ENCODE measurements at places on chromosomes 12 and 14.

DNA sequence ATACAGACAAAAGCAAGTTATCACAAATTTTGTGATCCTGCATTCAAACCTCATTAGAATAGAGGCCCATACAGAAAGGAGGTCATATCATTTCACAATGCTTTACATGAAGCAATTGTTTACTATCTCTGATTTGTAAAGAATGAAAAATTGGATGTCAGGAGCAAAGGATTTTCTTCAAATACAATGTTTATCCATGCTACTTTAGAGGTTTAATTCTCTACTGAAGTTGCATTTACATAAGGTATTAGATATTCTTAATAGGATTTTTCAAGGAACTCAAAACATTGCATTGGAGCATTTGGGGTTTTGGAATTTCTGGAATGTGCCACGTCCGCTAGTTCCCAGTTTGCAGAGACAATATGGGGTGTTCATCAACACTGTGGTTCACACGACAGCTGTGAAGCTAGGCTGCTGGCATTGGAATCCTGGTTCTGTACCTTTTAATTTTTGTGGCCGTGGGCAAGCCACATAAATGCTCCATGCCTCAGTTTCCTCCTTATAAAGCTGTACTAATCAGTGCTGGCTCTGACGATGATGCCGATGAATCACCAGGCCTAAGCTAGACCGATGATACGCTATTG is 174.8 kb downstream of the APAF1 start:
- no peak for DNase-seq

GRCh38 chr12:75665216-75665615 is 153.8 kb upstream of the KRR1 start:
- no peak for DNase-seq

DNA sequence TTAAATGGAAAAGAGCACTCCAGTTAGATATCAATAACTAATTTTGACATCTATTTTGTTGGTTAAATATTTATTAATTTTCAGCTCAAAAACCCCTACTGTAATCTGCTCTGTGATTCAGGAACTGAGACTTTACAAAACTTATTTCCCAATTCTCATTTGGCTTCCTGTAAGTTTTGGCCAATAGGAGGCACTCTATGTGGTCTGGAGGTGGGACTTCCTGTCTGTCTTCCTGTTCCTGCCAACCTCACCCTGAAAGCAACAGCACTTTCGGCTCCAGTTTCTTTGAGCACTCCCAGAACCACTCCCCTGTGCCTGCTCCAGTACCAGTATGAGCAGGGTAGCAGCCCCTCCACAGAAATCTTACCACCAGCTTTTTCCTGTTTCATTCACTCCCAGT is 1027.0 kb downstream of the VRK1 start:
- no peak for DNase-seq

- DNase-seq: no peak
Observed at GRCh38 chr14:78847801-78848200, 677.6 kb downstream of the NRXN3 start.

GRCh38 chr14:31083781-31084180 is 57.6 kb upstream of the STRN3 start:
- no peak for DNase-seq

DNA sequence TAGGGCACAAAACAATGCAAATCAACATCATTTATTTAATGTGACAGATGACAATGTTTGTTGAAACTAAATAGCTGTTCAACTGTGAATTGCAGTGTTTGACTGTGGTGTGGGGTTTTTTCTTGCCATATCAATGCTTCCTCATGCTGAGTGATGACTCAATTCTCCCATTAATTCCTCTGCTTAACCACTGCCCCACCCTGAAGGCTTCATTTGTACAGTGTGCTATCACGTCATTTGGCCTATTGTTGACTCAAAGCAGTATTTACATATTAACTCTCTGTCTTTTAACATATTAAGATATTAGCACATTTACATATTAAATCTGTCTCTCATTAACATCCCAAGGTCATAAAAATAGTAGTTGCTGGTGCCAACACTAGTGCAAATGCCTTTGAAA is 164.8 kb upstream of the NRXN3 start:
- no peak for DNase-seq

- DNase-seq: no peak
Observed at GRCh38 chr14:99426813-99427346, 53.8 kb downstream of the SETD3 start.

DNA sequence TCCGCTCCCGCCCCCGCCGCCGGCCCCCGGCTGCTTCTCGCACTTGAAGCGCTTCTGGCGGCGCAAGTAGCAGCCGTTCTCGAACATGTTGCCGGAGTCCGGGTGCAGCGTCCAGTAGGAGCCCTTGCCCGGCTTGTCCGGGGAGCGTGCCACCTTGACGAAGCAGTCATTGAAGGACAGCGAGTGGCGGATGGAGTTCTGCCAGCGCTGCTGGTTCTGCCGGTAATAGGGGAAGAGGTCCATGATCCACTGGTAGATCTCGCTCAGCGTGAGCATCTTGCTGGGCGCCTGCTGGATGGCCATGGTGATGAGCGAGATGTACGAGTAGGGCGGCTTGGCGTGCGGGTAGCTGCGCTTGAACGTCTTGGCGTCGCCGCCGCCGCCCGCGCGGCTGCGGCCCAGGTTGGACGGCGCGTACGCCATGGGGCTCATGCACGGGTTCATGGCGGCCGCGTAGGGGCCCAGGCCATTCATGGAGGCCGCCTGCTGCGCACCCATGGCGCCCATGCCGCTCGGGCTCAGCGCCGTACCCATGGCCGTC is 3.0 kb downstream of the FOXA1 start:
- peak; percentile 89 for DNase-seq
